ENCODE measurements at places on chromosomes 7 and 10.

DNA sequence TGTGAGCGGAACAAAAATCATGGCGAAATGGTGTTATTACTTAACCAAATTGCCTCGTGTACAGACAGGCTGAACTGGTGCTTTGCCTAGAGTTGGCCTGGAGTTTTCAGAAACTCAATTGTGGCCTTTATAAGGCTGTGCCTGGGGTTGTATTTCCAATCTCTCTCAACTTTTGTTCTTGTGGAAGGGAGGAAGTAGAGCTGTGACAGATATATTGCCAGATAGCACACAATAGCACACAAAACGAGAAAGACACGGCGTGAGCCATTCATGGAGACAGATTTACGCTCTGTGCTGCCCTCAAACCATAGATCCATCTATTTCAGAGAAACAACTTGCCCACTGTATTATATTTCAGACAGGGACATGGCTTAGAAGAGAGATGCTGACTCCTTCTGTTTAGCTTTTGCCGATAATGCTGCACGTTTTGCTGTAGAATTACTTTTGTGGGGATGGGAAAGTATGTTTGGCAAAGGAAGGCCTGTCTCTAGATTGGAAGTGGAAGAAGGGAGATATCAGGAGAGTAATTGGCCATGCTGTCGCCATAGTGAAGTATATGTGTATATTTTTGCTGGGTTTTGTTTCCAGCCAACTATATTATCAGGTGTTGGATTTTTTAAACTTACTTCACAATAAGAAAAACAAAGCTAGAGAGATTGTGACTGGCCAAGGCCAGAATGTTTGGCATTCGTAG is 80.4 kb downstream of the AUTS2 start:
- no peaks in the 10 kb centered on the region for H3K36me3 ChIP-seq
- H3K4me1 ChIP-seq, result no peaks in the 10 kb centered on the region
- H3K27ac ChIP-seq, result no peak overlapping the region
- DNase-seq, result no peak

DNA sequence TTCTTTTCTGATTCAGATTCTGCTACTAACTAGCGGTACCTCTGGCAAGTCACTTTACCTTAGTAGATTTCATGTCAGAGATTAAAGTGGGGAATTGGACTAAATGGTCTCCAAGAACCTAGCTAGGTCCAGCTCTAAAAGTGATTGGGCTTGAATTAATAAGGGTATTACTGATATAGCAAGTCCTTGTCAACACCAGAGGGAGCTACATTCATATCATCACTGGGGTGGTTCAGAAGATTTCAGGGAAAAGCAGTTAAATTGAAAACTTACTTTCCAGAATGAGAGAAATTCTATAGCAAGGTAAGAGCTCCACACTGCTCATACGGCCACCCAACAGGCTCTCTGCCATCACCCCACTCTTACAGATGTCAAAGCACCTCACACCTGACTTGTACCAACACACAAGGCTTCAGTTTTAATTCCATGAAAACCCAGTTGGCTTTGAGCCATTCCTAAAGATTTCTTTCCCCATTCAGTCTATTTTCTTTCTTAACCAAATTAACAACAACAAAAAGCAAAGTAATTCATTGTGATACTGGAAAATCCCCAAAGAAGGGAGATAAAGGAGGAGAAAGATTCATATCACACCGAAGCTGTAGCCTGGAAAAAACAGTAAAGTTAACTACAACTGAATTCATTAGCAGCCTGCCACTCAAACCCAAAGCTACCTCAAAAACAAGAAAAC is 38.0 kb upstream of the SPOCK2 start:
- peaks cover 28% of the 10 kb centered on the region for H3K4me1 ChIP-seq
- no peak overlapping the region for H3K4me3 ChIP-seq

- H3K36me3 ChIP-seq, result no peaks in the 10 kb centered on the region
- no peaks in the 10 kb centered on the region for H3K4me1 ChIP-seq
Measured at GRCh38 chr10:99456207-99456930, 25.9 kb upstream of the GOT1 start.

DNA sequence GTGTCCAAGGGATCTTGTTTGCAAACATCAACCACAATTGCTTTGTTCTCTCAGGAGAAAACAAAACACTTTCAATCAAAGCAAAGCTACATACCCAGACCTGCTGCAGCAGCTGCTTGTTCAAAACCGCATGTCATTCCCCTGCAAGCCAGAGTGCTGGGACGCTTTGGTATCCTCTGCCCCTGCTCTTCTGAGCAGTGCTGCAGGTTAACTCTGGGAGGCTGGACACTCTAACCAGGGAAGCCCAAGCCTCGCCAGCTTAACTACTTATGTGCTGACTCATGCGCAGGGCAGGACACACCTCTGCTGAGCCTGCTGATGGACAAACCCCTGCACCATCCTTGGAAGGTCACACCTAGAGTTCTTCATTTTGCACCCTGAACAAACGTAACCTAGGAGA is 28.2 kb upstream of the ASAH2 start:
- no peak overlapping the region for H3K27ac ChIP-seq
- H3K4me3 ChIP-seq, result no peak overlapping the region
- H3K4me1 ChIP-seq, result no peaks in the 10 kb centered on the region
- DNase-seq, result no peak

GRCh38 chr7:123732413-123733091 is 16.3 kb downstream of the WASL start:
- H3K36me3 ChIP-seq, result peaks cover 47% of the 10 kb centered on the region
- H3K4me3 ChIP-seq, result no peak overlapping the region
- no peak for DNase-seq
- H3K4me1 ChIP-seq, result peaks cover 36% of the 10 kb centered on the region

DNA sequence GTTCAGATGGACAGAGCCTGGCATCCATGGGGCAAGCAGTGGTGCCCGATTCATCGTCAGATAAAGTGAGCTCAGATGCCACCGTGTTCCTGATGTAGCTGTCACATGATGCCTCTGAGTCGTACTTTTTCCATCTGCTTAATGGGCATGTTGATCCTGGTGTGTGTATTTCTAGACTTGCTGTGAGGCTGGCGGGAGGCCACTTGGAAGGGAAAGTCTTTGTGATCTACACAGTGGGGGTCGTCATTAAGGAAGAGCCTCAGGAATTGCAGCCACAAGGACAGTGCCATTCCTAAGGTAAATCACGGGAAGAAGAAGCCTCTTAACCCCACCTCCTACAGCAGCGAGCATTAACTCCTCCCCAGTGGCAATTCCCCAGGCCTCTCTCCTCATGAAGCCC is 63.0 kb downstream of the RGS10 start:
- H3K36me3 ChIP-seq, result no peaks in the 10 kb centered on the region
- DNase-seq, result no peak
- peaks cover 35% of the 10 kb centered on the region for H3K4me1 ChIP-seq
- H3K27ac ChIP-seq, result peak overlapping the region; percentile 53
- no peak overlapping the region for H3K4me3 ChIP-seq

GRCh38 chr10:131947631-131948347 is 33.9 kb downstream of the BNIP3 start:
- H3K27ac ChIP-seq, result no peak overlapping the region
- peaks cover 50% of the 10 kb centered on the region for H3K36me3 ChIP-seq
- H3K4me3 ChIP-seq, result no peak overlapping the region
- H3K27me3 ChIP-seq, result no peaks in the 10 kb centered on the region
- no peak for DNase-seq

All from activated naive CD8-positive, alpha-beta T cell treated with anti-CD3 and anti-CD28 coated beads, Interleukin-2, amount 50 U/mL, for 24 hours (primary cell).